NCI-H774 (cell line): ENCODE measurements at places on chromosomes 2 and 18.
A peak's percentile ranks its signal among the peaks of the same experiment; 100 is the strongest.

GRCh38 chr2:58614219-58614618 lies 373.1 kb upstream of the FANCL start:
- peak; percentile 28 for DNase-seq

GRCh38 chr2:19580264-19580663 lies 221.8 kb upstream of the OSR1 start:
- DNase-seq = no peak

DNA sequence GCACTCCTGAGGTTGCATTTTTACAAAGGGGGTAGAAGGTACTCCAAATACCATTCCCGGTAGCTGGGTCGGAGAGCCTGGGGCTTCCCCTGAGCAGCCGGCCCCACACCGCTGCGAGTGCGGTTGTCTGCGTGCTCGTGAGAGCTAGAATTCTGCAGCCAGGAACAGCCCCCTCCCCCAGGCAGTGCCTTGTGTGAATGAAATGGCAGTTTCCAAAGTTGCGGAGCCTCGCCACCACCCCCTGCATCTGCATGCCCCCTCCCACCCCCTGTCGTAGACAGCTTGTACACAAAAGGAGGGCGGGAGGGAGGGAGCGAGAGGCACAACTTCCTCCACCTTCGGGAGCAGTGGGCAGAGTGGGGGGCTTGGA lies 1.1 kb downstream of the MYCN start:
- no peak for DNase-seq

GRCh38 chr2:127622561-127623387 lies 23.2 kb upstream of the GPR17 start:
- DNase-seq = no peak

GRCh38 chr2:157875641-157876065 lies 477 bp downstream of the ACVR1 start:
- no peak for DNase-seq

DNA sequence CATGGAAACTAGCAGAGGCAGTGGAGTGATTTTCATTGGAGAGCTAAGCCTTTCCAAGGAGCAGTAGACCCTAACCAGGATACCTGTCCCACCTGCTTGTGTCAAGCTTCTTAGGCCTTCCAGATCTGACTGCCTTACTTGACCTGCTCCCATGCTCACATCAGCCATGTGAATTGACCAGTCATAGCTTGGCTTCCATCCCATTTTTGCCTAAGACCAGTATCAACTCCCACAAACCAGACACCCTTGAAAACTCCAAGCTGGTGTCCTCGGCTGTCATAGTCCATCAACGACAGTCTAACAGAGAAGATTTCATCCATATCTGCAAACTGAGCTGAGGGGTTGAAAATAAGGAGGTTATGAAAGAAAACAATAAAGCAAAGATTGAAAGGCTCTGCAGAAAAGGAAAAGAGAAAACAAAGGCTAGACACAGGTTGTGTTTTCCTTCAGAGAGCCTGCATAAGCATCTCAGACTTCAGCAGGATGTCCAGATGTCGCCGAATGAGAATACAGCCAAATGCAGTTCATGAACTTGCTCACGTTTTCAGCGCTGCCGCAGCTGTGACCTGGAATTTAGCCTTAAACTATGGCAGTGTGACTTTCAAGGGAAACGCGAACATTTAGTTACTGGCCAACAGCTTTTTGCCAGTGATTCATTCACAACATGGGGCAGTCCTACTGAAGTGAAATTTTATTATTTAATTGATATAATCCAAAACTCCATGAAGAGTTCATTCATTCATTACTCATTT lies 868.1 kb upstream of the ID2 start:
- DNase-seq = no peak
